ENCODE measurements at places on chromosomes 16 and 17.
A peak's percentile ranks its signal among the peaks of the same experiment; 100 is the strongest.

DNA sequence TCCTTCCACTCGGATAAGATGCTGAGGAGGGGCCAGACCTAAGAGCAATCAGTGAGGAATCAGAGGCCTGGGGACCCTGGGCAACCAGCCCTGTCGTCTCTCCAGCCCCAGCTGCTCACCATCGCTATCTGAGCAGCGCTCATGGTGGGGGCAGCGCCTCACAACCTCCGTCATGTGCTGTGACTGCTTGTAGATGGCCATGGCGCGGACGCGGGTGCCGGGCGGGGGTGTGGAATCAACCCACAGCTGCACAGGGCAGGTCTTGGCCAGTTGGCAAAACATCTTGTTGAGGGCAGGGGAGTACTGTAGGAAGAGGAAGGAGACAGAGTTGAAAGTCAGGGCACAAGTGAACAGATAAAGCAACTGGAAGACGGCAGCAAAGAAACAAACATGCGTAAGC, 12.4 kb downstream of the TP53 start:
- DNase-seq: no peak

DNA sequence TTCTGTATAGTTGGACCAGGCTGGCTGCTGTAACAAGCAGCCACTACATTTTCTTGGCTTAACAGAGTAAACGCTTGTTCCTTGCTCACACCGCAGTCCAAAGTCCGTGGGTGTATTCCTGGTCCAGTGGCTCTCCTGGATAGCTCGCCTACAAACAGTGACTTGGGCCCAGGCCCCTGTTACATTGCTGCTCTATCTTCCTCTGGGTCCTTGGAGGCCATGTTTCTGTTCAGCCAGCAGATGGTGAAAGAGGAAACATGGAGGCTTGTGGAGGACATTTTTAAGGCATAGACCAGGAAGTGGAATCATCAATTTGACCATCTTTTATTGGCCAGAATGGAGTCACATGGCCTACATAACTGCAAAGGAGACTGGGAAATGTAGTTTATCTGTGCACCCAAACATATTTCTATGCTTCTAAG, 55.1 kb downstream of the ATP2C2 start:
- no peak for DNase-seq

- DNase-seq: peak; percentile 40
These were observed 8.2 kb downstream of the CAVIN1 start for GRCh38 chr17:42414704-42415409.

DNA sequence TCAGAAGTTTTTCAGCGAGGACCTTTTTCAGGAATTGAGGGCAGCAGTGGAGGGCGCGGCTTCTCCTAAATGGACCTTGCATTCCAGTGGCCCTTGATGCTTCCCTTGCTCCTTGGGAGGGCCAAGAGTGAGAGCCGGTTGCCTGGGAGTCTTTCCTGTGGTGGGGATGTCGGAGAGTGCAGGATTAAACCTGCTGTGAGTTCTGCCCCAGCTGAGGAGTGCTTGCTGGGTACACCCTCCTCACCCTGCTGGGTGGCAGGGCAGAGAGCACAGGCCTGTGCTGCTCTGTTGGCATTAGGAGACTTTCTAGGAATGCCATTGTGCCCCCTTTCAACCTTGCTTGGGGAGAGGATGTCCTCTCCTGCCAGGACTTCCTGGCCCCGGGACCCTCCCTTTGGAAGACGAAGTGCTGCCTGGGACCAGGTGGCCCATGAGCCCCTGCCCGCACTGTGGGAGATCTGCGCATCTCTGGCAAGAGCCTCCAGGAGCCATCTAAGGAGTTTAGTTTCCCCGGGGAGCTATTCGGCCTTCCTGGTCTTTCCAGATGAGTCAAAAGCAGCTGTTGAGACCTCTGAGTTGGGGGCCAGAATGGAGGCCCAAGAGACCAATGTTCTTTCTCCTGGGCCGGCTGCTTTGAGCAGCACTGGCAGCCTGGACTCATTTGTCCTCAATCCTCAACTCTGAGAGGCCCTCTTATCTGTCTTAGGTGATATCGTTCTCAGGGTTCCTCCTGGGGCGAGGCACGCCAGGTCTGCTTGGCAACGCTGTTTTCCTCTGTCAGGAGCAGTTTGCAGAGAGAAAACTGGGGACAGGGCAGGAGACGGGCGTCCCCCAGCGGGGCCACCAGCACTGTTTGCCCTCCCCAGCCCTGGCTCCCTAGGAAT, 5.6 kb downstream of the LLGL2 start:
- no peak for DNase-seq

- DNase-seq: no peak
These were observed 1.8 kb downstream of the CACNB1 start for GRCh38 chr17:39195568-39196160.

- peak; percentile 52 for DNase-seq
These were observed 32.6 kb upstream of the TAC4 start for GRCh38 chr17:49880291-49881053.

GRCh38 chr17:75913537-75914210, 9.0 kb upstream of the MRPL38 start:
- no peak for DNase-seq

GRCh38 chr16:21524068-21524751, 75.2 kb upstream of the METTL9 start:
- DNase-seq: no peak

- no peak for DNase-seq
These were observed 8.0 kb downstream of the EIF4A3 start for GRCh38 chr17:80138856-80139426.
